Tibial nerve (tissue), 4 donors: ENCODE measurements at places on chromosomes 12 and 14. TPM values are rescaled to one million over a fixed set of nuclear protein-coding genes. Genes with fewer than 3 reads are reported as not detected.

Gene TMEM179
- total RNA-seq, result 0.84 TPM

Gene TMEM233
- 0.21 TPM for total RNA-seq

Gene POLE2
- 1.3 TPM for total RNA-seq

Gene FAM90A1
- total RNA-seq, result 0.21 TPM

Gene IRAK3
- 31.8 TPM for total RNA-seq

Gene CPNE6
- total RNA-seq, result not detected

Gene TEX52
- total RNA-seq, result not detected

Gene MDP1
- total RNA-seq, result 48.3 TPM

Gene IKZF4
- 9.6 TPM for total RNA-seq

Gene DACT1
- 54.6 TPM for total RNA-seq

Gene KRT7
- total RNA-seq, result 4.1 TPM

Gene COCH
- total RNA-seq, result 6.3 TPM

Gene IAPP
- total RNA-seq, result not detected

Gene GLTP
- 52.7 TPM for total RNA-seq

Gene CNTN1
- 32.1 TPM for total RNA-seq

Gene LETMD1
- total RNA-seq, result 52.3 TPM

Gene SMIM41
- 78.7 TPM for total RNA-seq

Gene MGST1
- total RNA-seq, result 102 TPM

Gene KLHDC1
- total RNA-seq, result 19.0 TPM

Gene CCDC196
- total RNA-seq, result not detected

Gene LALBA
- not detected for total RNA-seq

Gene RPL10L
- not detected for total RNA-seq

Gene LIMA1
- total RNA-seq, result 126 TPM

Gene DLGAP5
- total RNA-seq, result 0.44 TPM

Gene OR11H12
- total RNA-seq, result not detected

Gene B4GALNT3
- total RNA-seq, result 14.1 TPM

Gene AKAP6
- 10.7 TPM for total RNA-seq

Gene KRT85
- not detected for total RNA-seq

Gene BIN2
- 2.8 TPM for total RNA-seq

Gene NTS
- 4.8 TPM for total RNA-seq

Gene NANOG
- total RNA-seq, result 0.87 TPM

Gene GLIPR1L1
- not detected for total RNA-seq

Gene STAC3
- 3.6 TPM for total RNA-seq

Gene FUT8
- 95.0 TPM for total RNA-seq

Gene MIS18BP1
- total RNA-seq, result 26.9 TPM

Gene PTPRB
- 40.2 TPM for total RNA-seq

Gene PDZRN4
- 177 TPM for total RNA-seq

Gene STYK1
- total RNA-seq, result not detected

Gene COX8C
- total RNA-seq, result not detected

Gene FAM222A
- total RNA-seq, result 1.3 TPM

Gene OR10A7
- total RNA-seq, result not detected

Gene SDS
- not detected for total RNA-seq

Gene ENDOU
- total RNA-seq, result 1.2 TPM

Gene ADAM21
- total RNA-seq, result not detected

Gene SYCP3
- total RNA-seq, result not detected

Gene CLEC12A
- 0.22 TPM for total RNA-seq

Gene FSCB
- total RNA-seq, result 0.30 TPM

Gene PLBD1
- 4.8 TPM for total RNA-seq

Gene TROAP
- total RNA-seq, result 3.1 TPM

Gene DPF3
- total RNA-seq, result 0.22 TPM

Gene CEBPE
- total RNA-seq, result not detected

Gene ADSS1
- total RNA-seq, result 6.1 TPM

Gene GPR84
- not detected for total RNA-seq

Gene COL2A1
- total RNA-seq, result not detected
